ENCODE measurements at places on chromosomes 6 and 20.
A peak's percentile ranks its signal among the peaks of the same experiment; 100 is the strongest.

GRCh38 chr6:17418281-17419188, 25.1 kb downstream of the CAP2 start:
- DNase-seq: no peak

GRCh38 chr6:7904654-7905319, 5.8 kb downstream of the TXNDC5 start:
- no peak for DNase-seq

- no peak for DNase-seq
Observed at GRCh38 chr6:161833099-161833860, 559.4 kb upstream of the AGPAT4 start.

DNA sequence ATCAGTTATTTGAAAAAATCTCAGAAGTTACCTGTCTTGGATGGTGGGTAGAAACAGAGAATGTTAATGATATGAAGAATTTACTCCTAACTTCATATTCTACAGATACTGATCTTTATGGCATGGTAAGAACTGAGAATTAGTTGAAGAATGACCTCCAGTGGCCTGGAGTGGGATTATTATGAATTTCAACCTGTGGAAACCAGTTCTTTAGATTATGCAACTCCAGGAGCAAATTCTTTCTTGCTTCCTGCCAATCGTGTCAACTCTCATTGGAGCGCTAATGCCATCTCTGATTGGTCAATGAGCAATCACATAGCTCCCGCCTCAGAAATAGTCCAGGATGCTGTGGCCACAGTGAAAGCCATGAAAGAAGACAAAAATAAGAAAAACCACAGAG, 40.6 kb downstream of the LYRM2 start:
- no peak for DNase-seq

GRCh38 chr6:37731888-37732287, 34.2 kb upstream of the MDGA1 start:
- peak; percentile 12 for DNase-seq

- DNase-seq: peak; percentile 73
Observed at GRCh38 chr6:43667245-43668150, 20.1 kb downstream of the MRPS18A start.

DNA sequence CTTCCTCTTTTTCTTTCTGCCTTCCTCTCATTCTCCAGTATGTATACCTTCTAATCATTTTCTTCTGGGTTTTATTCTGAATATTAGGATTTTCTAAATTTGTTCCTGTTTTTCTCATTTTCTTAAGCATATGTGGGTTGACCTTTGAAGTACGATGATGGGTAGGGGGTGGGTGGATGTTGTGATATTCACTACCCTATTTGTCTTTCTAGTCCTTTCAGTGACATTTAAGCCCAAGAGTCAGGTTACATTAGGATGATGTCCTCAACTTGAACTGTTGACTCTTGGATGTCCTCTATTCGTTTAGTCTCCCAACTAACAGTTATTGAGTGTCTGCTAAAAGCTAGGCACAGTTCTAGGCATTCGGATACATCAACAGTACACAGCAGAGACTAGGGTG, 7.3 kb downstream of the ABT1 start:
- no peak for DNase-seq

DNA sequence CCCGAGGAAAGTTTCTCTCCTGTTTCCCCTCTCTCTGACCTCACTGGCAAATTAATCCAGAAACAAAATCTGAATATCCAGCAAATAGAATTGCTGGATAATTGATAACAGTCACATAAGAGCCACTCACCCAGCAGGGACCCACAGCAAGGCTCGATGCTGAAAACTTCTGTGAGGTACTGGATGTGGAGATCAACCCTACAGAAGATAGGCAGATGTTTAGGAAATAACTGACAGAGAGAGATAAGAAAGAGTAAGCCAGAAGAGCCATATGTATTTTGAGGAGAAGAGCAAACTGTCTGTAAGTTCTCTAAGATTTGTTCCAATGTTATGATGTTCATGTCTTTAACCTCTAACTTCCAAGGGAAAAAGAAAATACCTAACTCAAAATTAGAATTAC, 59.7 kb downstream of the PKHD1 start:
- DNase-seq: no peak

DNA sequence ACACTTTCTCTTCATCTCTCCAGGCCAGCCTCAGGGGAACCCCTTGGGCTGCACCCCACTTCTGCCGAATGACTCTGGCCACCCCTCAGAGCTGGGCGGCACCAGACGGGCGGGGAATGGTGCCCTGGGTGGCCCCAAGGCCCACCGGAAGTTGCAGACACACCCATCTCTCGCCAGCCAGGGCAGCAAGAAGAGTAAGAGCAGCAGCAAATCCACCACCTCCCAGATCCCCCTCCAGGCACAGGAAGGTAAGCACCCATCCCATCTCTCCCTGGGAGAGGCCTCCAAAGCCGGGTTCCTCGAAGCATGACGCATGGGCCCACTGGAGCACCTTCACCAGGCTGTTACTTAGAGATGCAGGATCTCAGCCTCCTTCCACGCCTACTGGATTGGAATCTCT, 11.3 kb downstream of the MDFI start:
- no peak for DNase-seq

- no peak for DNase-seq
Observed at GRCh38 chr20:53923566-53924369, 146.6 kb downstream of the BCAS1 start.

DNA sequence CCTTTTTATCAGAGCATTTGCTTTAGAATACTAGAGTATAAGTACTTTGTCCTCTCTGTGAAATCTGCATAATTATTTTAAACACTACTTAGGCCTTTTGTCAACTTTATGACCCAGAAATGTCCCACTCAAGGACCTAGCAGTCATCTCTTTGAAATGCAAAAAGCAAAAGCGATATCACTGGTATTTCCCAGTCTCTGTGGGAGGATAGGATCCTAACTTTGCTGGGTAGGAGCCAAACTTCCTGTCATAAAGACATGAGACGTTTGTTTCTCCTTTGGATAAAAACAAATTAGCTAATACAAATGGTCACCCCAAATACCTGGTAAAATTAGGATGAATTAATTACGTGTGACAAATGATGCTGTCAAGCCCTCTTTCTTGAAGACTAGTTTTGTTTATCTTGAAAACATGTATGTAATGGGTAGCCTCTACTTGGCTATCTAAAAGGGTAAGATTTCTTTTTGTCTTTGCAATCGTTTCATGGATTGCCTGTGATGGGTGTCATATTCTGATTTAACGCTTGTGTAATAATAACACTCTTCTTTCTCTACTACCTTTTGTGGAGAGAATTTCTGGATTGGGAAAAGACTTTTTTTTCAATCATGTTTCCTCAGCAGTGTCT, 36.2 kb downstream of the DCDC2 start:
- DNase-seq: no peak

DNA sequence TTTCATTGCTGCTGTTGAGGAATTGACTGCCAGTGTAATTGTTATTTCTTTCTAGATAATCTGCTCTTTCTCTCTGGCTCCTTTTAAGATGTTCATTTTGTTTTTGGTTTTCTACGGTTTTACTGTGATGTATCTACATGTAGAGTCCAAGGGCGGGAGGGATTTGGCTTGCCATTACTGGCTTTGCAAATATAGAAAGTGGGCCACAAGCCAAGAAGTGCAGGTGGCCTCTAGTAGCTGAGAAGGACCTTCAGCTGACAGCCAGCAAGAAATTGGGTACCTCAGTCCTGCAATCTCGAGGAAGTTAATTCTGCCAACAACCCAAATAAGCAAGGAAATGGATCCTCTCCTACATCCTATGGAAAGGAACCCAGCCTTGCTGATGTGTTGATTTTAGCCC, 42.8 kb upstream of the GLP1R start:
- no peak for DNase-seq

DNA sequence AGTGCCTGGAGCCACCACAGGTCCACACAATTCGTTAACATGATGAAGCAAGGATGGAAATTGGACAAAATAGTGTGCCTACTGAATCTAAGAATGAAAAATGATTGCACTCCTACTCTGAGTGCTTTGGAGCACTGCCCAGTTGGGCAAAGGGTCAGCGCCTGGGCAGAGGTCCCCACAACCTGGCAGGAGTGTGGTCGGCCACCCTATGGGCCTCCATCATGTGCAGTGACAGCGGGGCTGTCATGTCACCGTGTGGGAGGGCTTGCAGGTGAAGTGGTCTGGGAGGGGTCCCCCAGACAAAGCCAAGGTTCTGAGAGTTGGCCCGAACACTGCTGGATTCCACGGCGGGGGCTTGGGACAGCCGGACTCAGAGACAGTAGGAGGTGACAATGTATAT, 36.2 kb upstream of the CD93 start:
- no peak for DNase-seq

Data from CD4-positive, alpha-beta memory T cell (primary cell).